GM13977 (cell line): ENCODE measurements at places on chromosomes 2 and 18.

- no peak for DNase-seq
Observed at GRCh38 chr2:2985020-2985419, 392.6 kb downstream of the EIPR1 start.

GRCh38 chr2:78861546-78861945 is 164.0 kb upstream of the REG3G start:
- peak; percentile 37 for DNase-seq

DNA sequence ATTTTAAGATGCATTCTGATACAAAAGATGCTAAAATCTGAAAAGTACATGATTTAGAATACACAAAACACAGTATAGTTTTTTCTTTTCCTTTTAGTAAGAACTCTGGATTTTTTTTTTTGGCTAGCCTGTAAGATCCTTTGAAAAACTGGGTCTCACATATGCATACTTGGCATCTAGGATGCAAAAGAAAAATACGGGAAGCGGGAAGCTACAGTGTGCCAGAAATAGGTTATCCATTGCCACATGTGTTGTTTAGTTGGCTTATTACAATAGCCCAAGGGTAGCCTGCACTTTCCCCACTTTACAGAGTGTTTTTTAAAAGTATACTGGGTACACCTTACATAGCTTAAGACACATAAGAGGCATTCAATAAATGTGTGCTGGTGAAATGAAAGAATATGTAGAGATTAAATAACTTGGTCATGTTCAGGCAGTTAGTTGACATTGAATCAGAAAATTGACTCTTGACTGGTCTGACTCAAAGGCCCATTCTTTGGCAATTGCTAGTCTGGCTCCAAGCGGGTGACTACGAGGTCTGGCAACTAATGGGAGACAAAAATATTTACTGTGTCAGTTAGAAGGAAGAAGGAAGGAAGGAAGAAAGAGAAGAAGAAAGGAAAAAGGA is 286.8 kb upstream of the TRIB2 start:
- DNase-seq, result no peak

- no peak for DNase-seq
Observed at GRCh38 chr2:189298481-189298880, 118.9 kb upstream of the COL5A2 start.

GRCh38 chr2:16900405-16901025 is 234.9 kb upstream of the CYRIA start:
- DNase-seq, result peak; percentile 4
